ENCODE measurements at places on chromosomes 3 and 15.

- H3K4me3 ChIP-seq: no peak overlapping the region
- no peaks in the 10 kb centered on the region for H3K36me3 ChIP-seq
- DNase-seq: no peak
- no peak overlapping the region for H3K27ac ChIP-seq
Measured at GRCh38 chr3:4533489-4534443, 40.6 kb downstream of the ITPR1 start.

DNA sequence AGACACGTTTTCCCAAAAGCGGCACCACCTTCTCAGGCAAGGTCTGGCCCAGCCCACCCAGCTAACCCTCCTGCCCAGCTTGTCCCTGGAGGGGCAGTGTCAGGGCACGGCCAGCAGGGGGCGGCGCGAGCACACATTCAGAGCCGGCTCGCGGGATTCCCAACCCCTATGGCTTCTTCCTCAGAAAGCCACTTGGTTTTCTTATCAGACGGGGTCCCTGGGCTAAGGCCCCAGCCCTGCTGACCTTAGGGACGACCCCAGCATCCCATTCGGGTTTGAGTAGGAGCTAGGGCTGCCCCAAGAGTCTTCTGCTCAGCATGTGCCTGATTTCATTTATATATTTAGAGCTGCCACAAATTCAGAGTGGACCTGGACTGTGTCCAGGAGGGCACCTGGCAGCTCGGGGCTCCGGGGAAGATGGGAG is 14.5 kb downstream of the RLBP1 start:
- H3K4me3 ChIP-seq: peak overlapping the region; percentile 50
- no peaks in the 10 kb centered on the region for H3K27me3 ChIP-seq
- no peak overlapping the region for H3K27ac ChIP-seq
- no peaks in the 10 kb centered on the region for H3K36me3 ChIP-seq
- DNase-seq: peak; percentile 47
- peaks cover 7% of the 10 kb centered on the region for H3K4me1 ChIP-seq

DNA sequence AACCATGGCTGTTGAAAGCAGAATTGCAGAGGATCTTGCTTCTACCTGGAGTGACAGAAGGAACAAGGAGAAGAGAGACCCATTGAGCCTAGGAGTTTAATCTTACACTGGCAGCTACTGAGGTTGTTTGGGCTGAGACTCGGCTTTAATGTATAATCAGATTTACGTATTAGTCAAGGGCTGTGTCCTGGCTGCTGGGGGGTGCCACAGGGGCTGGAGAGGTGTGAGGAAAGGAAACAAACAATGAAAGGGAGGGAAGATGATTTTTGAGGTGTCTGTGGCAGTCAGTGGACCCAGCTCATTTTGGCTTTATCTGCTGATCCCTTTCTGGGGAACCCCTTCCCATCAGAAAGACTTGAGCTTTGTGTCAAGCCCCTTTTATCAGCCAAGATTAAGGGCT is 95.7 kb downstream of the PRICKLE2 start:
- no peak overlapping the region for H3K27ac ChIP-seq
- no peaks in the 10 kb centered on the region for H3K36me3 ChIP-seq
- H3K4me3 ChIP-seq: no peak overlapping the region
- DNase-seq: no peak
- H3K4me1 ChIP-seq: no peaks in the 10 kb centered on the region
- H3K27me3 ChIP-seq: peaks cover 39% of the 10 kb centered on the region

- no peaks in the 10 kb centered on the region for H3K4me1 ChIP-seq
- no peaks in the 10 kb centered on the region for H3K27me3 ChIP-seq
- H3K4me3 ChIP-seq: no peak overlapping the region
- no peak overlapping the region for H3K27ac ChIP-seq
- DNase-seq: no peak
Measured at GRCh38 chr3:16140116-16140893, 34.2 kb upstream of the GALNT15 start.

- no peaks in the 10 kb centered on the region for H3K36me3 ChIP-seq
- no peak for DNase-seq
- H3K27me3 ChIP-seq: no peaks in the 10 kb centered on the region
- no peak overlapping the region for H3K4me3 ChIP-seq
- H3K27ac ChIP-seq: no peak overlapping the region
Measured at GRCh38 chr3:13501056-13501455, 20.9 kb downstream of the HDAC11 start.

GRCh38 chr3:86208772-86209171 is 782.2 kb downstream of the VGLL3 start:
- no peaks in the 10 kb centered on the region for H3K27me3 ChIP-seq
- no peak for DNase-seq
- no peaks in the 10 kb centered on the region for H3K4me1 ChIP-seq

GRCh38 chr15:34699968-34700640 is 54.7 kb downstream of the GJD2 start:
- no peaks in the 10 kb centered on the region for H3K36me3 ChIP-seq
- no peak overlapping the region for H3K27ac ChIP-seq
- no peak overlapping the region for H3K4me3 ChIP-seq
- no peaks in the 10 kb centered on the region for H3K4me1 ChIP-seq

GRCh38 chr3:155282385-155283091 is 10.9 kb downstream of the STRIT1 start:
- H3K36me3 ChIP-seq: no peaks in the 10 kb centered on the region
- H3K27ac ChIP-seq: no peak overlapping the region
- H3K27me3 ChIP-seq: no peaks in the 10 kb centered on the region

DNA sequence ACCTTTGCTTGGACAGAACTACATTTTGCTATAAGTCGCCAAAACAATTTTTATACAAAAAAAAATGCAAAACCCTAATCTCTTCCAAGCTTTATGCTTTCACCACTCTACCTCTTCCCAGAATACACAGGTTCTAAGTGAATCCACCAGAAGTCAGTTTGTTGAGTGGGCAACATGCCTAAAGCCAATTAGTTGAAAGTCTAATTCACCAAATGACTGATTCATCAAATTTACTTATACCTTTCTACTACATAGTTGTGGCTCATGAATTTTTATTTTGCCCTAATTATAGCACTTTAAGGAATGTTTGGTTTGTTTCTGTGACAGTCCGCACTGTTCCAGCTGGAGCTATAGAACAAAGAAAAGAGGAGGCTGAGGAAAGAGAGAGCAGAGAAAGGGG is 265.9 kb upstream of the TGFBR2 start:
- H3K4me3 ChIP-seq: no peak overlapping the region
- no peak overlapping the region for H3K27ac ChIP-seq
- H3K27me3 ChIP-seq: no peaks in the 10 kb centered on the region
- H3K36me3 ChIP-seq: no peaks in the 10 kb centered on the region
- peaks cover 38% of the 10 kb centered on the region for H3K4me1 ChIP-seq

DNA sequence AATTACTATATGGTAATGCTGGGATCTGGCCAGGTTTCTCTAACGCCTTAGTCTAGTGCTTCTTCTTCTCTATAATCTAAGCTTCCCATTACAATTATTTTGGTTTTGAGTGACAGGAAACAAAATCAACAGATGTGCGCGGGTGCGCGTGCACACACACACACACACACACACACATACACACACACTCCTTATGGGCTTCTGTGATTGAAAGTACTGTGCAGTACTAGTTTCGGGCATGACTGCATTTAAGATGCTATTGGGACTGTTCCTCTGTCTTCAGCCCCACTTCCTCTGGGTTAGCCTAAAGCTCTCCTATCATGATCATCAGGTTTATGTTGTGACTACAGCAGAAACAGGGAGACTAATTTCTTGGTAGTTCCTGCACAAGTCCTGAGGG is 32.2 kb downstream of the EPHB1 start:
- H3K36me3 ChIP-seq: no peaks in the 10 kb centered on the region
- H3K4me1 ChIP-seq: no peaks in the 10 kb centered on the region
- DNase-seq: no peak
- H3K27me3 ChIP-seq: peaks cover 41% of the 10 kb centered on the region
- H3K4me3 ChIP-seq: no peak overlapping the region

DNA sequence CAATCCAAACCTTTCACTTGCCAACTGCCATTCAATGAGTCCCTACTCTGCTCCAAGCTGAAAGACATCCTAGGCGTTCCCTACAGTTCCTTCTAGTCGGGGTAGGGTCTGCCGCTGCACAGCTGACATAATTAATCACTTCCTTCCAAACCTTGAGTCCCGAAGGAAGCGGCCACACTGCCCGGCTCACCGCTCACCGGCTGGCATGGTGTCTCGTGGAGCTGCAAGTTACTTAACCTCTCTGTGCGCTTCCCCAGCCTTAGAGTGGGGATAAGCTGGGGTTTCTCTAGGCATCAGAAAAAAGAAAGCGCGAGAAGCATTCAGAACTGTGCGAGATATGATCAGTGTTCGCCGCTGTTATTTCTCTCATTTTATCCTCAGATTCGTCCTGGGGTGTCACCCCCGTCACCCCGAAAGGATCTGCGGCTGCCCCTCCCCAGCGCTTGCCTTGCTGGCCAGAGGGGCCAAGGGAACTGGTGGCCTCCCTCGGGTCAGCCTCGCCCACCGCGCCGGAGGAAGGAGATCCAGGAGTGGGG is 748 bp downstream of the MRPS25 start:
- H3K4me1 ChIP-seq: peaks cover 17% of the 10 kb centered on the region
- peak overlapping the region; percentile 79 for H3K4me3 ChIP-seq
- H3K27me3 ChIP-seq: no peaks in the 10 kb centered on the region
- peak overlapping the region; percentile 77 for H3K27ac ChIP-seq
- DNase-seq: no peak

- H3K4me3 ChIP-seq: no peak overlapping the region
- no peak for DNase-seq
- no peak overlapping the region for H3K27ac ChIP-seq
- no peaks in the 10 kb centered on the region for H3K36me3 ChIP-seq
Measured at GRCh38 chr3:110598847-110599490, 472.6 kb upstream of the NECTIN3 start.

DNA sequence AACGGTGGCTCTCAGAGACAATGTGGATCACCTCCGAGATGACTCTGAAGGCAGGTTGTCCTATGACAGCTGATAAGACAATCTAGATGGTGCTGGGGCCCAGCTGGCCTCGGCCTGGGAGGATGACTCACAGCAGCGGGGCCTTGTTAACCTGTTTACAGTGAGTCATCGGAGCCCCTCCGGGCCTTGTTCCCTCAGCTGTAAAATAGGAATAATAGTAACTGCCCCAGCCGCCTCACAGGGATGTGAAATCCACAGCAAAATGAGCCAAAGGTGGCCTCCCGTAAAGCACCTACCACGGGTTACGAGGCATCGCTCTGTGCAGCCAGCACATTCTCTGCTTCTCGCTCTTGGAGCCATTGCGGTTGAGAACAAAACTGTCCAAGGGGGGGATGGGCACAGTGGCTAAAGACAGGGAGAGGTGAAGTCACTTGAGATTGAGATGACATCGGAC is 88.6 kb upstream of the RASGRF1 start:
- no peak overlapping the region for H3K27ac ChIP-seq
- H3K27me3 ChIP-seq: no peaks in the 10 kb centered on the region
- DNase-seq: no peak
- H3K36me3 ChIP-seq: no peaks in the 10 kb centered on the region
- peaks cover 15% of the 10 kb centered on the region for H3K4me1 ChIP-seq
- no peak overlapping the region for H3K4me3 ChIP-seq

DNA sequence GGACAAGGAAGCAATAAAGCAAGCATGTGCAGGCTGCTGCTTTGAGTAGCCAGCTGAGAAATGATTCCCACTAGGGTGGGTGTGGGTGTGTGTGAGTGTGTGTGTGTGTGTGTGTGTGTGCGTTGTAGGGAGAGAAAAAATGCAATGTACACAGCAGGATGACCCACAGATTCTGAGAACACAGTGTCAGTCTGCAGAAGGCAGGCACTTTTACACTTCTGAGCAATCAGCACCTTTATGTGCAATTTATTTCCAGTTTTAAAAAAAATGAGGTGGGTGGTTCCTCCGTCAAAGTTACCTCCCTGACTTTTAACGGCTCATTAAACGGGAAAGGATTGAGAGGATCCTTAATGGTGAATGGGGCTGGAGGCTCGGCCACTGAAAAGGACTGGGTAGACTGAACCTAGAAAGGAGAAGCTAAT is 38.5 kb upstream of the LIPC start:
- peaks cover 10% of the 10 kb centered on the region for H3K4me1 ChIP-seq
- DNase-seq: no peak
- no peak overlapping the region for H3K4me3 ChIP-seq
- no peaks in the 10 kb centered on the region for H3K27me3 ChIP-seq

DNA sequence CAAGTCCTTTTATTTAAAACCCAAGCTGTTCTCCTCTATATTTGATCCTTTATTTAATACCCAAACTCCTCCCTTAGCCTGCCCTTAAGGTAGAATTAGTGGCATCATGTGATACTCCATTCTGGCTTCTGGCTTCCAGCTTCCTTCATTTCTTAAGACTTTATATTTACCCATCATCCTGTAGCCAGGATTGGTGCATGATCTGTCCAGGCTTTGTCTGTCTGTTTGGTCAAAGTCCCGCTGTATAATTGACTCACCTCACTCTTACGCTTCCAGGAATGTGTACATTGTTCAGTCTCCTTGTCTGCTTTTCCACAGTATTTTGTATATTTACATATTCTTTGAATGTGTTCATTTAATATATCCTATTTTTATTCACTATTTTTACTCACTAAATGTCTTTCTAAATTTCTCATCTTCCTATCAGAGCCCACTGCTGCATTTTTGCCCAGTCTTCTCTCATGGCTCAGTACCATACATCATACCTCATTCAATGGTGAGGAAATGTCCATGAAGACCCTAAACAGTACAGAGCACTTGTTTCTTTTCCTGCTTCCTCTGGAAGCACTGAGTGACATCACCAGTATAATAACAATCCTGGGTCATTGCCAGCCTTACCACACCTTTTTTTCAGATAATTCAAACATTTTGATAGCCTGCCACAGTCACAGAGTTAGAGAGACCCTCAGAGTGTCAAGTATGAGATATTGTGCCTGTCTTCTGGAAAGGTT is 31.5 kb downstream of the TMEM108 start:
- no peak for DNase-seq
- H3K4me1 ChIP-seq: no peaks in the 10 kb centered on the region
- no peaks in the 10 kb centered on the region for H3K36me3 ChIP-seq
- H3K27ac ChIP-seq: no peak overlapping the region
- peaks cover 18% of the 10 kb centered on the region for H3K27me3 ChIP-seq
- no peak overlapping the region for H3K4me3 ChIP-seq

All from HCT116 (cell line).